ENCODE measurements at places on chromosomes 11 and 22. TPM values are rescaled to one million over a fixed set of nuclear protein-coding genes. Genes with fewer than 3 reads are reported as not detected.

- H3K4me3 ChIP-seq: no peak overlapping the region
- H3K4me1 ChIP-seq: no peaks in the 10 kb centered on the region
- H3K27me3 ChIP-seq: no peaks in the 10 kb centered on the region
- H3K27ac ChIP-seq: no peak overlapping the region
- no peak for DNase-seq
Measured at GRCh38 chr11:78467931-78468330, 50.3 kb upstream of the GAB2 start.

- H3K27ac ChIP-seq: no peak overlapping the region
Measured at GRCh38 chr11:85679576-85679975, 6.4 kb downstream of the CCDC89 start.

GRCh38 chr11:82718821-82719220 is 14.8 kb downstream of the FAM181B start:
- H3K36me3 ChIP-seq: no peaks in the 10 kb centered on the region
- no peak for DNase-seq
- H3K4me3 ChIP-seq: no peak overlapping the region
- H3K27me3 ChIP-seq: no peaks in the 10 kb centered on the region
- no peak overlapping the region for H3K27ac ChIP-seq
- H3K4me1 ChIP-seq: no peaks in the 10 kb centered on the region

DNA sequence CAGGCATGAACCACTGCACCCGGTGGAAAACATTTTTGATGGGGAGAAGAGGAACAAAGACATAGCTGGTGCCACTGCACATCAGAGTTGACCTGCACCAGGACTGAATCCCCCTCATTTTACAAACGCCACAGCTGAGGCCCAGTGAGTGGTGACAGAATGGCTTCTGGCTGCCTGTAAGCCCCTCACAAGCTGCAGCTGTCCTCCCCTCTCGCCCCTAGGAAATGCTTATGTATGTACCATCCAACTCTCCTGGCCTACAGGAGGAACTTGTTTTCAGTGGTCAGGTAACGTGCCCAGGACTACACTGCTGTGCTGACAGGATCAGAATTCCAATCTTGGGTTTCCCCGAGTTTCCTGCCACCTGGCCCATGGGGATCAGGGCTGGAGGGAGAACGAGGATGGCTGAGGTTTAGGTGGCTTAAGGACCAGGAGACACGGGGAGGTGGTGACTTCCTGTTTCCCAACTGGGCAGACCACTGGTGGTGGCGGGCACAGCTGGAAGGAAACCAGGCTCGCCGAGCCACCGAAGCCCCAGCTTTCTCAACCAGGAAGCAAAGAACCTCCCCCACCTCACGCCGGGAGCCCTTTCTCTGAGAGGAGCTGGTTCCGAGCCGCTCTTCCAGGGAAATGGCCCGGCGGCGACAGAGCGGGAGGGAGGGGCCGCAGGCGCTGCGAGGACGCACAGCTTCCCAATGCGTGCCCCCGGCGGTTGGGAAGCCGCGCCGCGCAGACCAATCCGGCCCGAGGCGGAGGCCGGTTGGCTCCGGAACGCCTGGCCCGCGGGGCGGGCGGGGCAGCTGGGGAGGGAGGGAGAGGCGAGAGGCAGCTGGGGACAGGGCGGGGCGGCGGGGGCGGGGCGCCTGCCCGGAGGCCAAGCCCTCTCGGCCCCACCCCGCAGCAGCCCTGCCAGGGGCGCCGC is 1.0 kb upstream of the LRFN4 start:
- no peaks in the 10 kb centered on the region for H3K27me3 ChIP-seq
- DNase-seq: peak; percentile 79
- H3K4me3 ChIP-seq: peak overlapping the region; percentile 62
- H3K36me3 ChIP-seq: no peaks in the 10 kb centered on the region

DNA sequence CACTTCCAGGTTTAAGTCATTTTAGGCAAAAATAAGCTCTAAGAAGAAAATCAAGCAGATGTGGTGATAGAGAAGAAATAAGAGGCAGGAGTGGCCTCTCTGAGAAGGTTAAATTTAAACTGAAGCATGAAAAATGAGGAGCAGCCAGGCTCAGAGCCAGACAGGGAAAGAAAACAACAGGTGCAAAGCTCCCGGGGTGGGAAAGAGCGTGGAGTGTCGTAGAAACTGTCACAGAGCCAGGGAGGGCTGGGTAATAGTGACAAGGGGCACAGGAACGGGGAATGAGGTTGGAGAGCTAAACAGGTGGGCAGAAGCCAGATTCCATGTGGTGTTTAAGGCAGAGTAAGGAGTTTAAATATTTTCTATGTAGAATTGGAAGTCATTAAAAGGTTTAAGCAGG is 132.1 kb upstream of the BLID start:
- no peak for DNase-seq
- H3K36me3 ChIP-seq: no peaks in the 10 kb centered on the region
- no peak overlapping the region for H3K4me3 ChIP-seq
- no peaks in the 10 kb centered on the region for H3K4me1 ChIP-seq

DNA sequence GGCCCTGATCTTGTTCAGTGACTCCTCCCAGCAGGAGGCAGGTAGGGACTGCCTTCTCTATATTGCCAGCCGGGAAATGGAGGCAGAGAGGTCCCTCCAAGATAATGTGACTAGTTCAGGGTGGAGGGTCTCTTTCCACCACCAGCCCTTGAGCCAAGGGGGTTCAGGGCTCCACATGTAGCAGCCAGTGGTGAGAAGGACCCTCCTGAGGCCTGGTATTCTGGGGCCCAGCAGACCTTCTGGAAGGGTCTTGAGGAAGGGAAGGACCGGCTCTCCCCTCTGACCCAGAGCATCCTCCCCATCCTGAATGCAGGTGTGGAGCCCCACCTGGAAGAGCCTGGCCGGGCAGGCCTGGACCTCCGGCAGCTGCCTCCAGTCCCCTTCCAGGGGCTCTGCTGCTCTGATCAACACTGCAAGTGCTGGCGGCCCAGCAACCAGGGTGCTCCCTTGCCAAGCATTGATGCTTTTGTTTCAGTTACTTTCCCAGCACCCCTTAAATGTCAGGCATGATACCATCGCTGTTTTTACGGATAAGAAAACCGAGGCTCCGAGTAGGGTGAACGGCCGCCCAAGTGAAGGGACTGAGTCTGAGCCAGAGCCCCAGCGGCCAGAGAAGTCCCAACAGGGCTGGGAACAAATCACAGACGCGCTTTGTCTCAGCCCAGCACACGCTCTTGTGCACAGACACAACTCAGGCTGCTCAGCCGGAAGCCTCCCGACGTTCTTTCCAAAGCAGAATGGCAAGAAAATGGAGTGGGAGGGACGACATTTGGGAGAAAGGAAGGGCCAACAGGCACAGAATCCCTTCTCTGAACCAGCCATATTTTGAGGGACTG is 38.8 kb downstream of the DKK3 start:
- peaks cover 8% of the 10 kb centered on the region for H3K4me1 ChIP-seq
- peak overlapping the region; percentile 66 for H3K27ac ChIP-seq
- no peak for DNase-seq
- H3K27me3 ChIP-seq: no peaks in the 10 kb centered on the region
- no peaks in the 10 kb centered on the region for H3K36me3 ChIP-seq

- H3K27ac ChIP-seq: no peak overlapping the region
- no peaks in the 10 kb centered on the region for H3K4me1 ChIP-seq
- no peak overlapping the region for H3K4me3 ChIP-seq
- no peaks in the 10 kb centered on the region for H3K27me3 ChIP-seq
- H3K36me3 ChIP-seq: no peaks in the 10 kb centered on the region
Measured at GRCh38 chr22:22431271-22432220, 77.0 kb downstream of the ZNF280B start.

DNA sequence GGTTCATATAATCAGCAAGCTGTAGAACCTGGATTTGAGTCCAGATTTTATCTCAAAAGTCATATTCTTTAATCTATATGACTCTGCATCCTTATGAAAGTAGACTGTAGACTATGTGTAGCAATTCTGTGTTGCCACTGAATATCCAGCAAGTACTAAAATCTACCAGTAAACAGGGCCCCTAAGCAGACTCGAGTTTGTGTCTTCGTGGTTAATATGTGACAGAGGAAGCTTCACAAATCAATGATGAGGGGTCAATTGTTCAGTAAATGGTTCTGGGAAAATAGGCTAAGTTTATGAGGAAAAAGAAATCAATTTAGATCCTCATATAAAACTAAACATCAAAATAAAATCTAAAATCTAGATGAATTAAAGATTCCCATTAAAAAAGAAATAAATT is 648.5 kb upstream of the KIRREL3 start:
- H3K4me1 ChIP-seq: no peaks in the 10 kb centered on the region
- H3K27me3 ChIP-seq: no peaks in the 10 kb centered on the region
- no peak for DNase-seq
- H3K36me3 ChIP-seq: no peaks in the 10 kb centered on the region

GRCh38 chr11:59698506-59698905 is 15.1 kb downstream of the OR10V1 start:
- H3K27ac ChIP-seq: no peak overlapping the region
- no peaks in the 10 kb centered on the region for H3K4me1 ChIP-seq

DNA sequence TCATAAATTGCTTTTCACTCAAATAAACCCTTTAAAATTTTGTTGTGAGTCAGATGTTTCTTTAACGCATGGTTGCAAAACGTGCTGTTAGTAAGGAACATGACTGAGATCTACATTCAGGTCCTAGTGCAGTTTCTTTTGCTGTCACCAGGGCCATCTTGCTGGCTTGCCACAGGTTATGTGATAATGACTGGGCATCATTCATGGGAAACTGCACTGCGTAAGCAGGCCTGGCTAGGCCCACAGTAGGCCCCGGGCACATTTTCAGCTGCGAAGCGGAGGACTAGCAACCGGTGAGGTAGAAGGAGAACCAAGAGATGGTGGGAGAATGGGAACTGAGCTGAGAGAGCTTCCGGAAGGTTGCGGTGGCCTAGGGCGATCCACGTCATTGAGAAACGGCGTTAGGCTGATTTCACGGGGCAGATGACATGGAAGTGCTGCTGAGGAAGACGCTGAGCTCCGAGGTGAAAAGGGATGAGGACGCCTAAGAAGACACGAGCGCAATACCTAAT is 3.2 kb upstream of the KLHDC7B start:
- H3K4me3 ChIP-seq: no peak overlapping the region
- H3K27me3 ChIP-seq: no peaks in the 10 kb centered on the region
- peaks cover 6% of the 10 kb centered on the region for H3K4me1 ChIP-seq

DNA sequence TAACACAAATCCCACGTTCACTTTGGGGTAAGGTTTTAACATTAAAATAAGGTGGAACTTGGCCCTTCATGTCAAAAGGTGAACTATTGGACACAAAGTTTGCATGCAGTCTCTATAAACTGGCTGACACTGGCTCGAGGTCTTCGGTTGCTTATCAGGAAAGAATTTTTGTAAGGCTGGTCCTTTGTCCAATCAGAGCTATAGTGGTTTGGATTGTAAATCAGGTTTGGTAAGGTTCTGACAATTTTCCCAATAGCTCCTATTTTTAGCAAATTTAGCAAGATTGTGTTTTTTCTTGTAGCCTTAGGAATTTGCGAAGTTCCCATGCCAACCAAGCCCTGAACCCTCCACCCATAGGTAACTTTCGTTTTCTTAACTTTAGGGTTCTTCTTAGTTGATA is 17.6 kb upstream of the MED17 start:
- no peaks in the 10 kb centered on the region for H3K27me3 ChIP-seq
- H3K27ac ChIP-seq: no peak overlapping the region
- H3K4me3 ChIP-seq: no peak overlapping the region

- H3K27me3 ChIP-seq: peaks cover 4% of the 10 kb centered on the region
- H3K27ac ChIP-seq: no peak overlapping the region
- no peak overlapping the region for H3K4me3 ChIP-seq
Measured at GRCh38 chr11:114027926-114028325, 31.6 kb upstream of the ZBTB16 start.

- H3K4me3 ChIP-seq: no peak overlapping the region
- H3K27ac ChIP-seq: no peak overlapping the region
- no peaks in the 10 kb centered on the region for H3K36me3 ChIP-seq
- DNase-seq: no peak
- no peaks in the 10 kb centered on the region for H3K27me3 ChIP-seq
- H3K4me1 ChIP-seq: no peaks in the 10 kb centered on the region
Measured at GRCh38 chr11:78228467-78228866, 39.7 kb downstream of the USP35 start.

DNA sequence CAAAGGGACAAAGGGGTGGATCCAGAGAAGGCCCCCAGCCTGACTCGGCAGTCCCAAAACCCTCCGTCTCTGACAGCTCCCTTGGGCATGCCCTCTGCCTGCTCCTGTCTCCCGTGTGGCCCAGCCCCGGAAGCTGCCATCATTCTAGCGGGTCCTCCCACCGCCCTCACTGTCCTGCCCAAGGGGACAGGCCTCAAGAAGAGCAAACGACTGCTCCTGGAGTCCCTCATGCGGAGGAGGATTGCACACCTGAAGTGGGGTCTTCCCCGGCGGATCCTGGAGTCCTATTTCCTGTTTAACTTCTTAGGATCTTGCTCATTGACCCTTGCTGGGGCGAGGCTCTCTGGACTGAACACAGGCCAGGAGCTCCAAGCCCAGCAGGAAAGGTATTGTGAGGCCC is 2.6 kb upstream of the MEI1 start:
- no peaks in the 10 kb centered on the region for H3K36me3 ChIP-seq
- H3K27ac ChIP-seq: peak overlapping the region; percentile 3
- H3K4me1 ChIP-seq: peaks cover 4% of the 10 kb centered on the region
- no peaks in the 10 kb centered on the region for H3K27me3 ChIP-seq
- no peak for DNase-seq

DNA sequence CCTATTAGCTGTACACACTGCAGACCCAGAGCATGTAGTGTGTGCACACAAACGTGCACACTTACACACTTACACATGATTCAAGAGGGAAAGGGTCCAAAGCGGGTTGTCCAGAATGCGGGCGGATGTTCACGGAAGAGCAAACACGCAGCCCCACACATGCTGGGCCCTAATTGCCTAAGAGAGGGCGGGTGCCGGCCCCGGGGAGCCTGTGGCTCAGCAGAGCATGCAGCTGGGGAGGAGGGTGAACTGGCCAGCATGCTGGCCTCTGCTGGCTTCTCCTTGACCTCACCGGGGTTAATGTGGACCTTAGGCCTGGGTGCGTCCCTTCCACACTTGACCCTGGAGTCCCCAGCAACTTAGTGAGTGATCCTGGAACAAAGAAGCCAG is 816.3 kb downstream of the BRD1 start:
- H3K4me3 ChIP-seq: no peak overlapping the region
- H3K4me1 ChIP-seq: no peaks in the 10 kb centered on the region
- no peak overlapping the region for H3K27ac ChIP-seq

GRCh38 chr22:29269230-29269604 is 1.1 kb downstream of the EWSR1 start:
- no peaks in the 10 kb centered on the region for H3K27me3 ChIP-seq
- H3K36me3 ChIP-seq: no peaks in the 10 kb centered on the region
- no peak for DNase-seq
- peak overlapping the region; percentile 77 for H3K4me3 ChIP-seq
- peak overlapping the region; percentile 98 for H3K27ac ChIP-seq

- H3K36me3 ChIP-seq: no peaks in the 10 kb centered on the region
- no peak overlapping the region for H3K4me3 ChIP-seq
- no peak for DNase-seq
- H3K4me1 ChIP-seq: no peaks in the 10 kb centered on the region
Measured at GRCh38 chr22:41672780-41673509, 15.7 kb downstream of the SNU13 start.

Gene SIDT2
- 49.5 TPM for total RNA-seq

Gene CABP4
- total RNA-seq: 3.9 TPM

Gene TMEM138
- total RNA-seq: 32.8 TPM

Gene ANO1
- total RNA-seq: 53.7 TPM

Gene OR5AS1
- not detected for total RNA-seq

Gene PLEKHB1
- total RNA-seq: 0.80 TPM
